ENCODE measurements at places on chromosomes 11 and 22.

DNA sequence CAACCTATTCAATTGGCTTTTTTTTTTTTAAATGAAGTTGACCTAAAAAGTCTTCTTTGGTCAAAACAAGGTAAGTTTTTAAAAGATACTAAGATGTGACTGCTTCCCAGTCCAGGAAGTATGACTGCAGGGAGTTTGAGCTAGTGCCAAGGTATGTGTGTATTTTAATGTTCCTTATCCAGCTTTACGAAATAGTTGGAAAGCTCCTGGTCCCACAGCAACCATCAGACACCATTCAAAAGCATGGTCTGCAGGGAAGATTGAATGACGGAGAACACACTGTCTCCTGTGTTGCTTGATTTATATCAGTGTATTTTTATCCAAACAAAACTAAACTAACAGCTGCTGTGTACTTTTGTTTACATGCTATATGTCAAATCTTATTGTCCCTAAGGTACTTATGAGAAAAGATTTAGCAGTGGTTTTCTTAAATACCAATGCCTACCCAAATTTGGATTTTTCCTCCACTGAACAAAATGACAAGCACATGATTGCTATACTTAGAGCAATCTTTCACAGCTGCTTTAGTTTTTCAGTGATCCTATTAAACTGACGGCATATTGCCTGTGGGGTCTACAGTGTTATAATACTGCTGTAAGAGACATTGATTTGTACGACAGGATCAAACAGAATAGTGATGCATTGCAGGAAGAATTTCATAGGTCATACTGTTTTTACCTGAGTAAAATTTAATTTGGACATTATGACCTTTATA, 122.9 kb downstream of the DCDC1 start:
- no peak for DNase-seq

GRCh38 chr11:74676596-74676995, 54.6 kb downstream of the CHRDL2 start:
- no peak for DNase-seq

- DNase-seq: no peak
Observed at GRCh38 chr11:19795082-19795481, 82.4 kb downstream of the NAV2 start.

DNA sequence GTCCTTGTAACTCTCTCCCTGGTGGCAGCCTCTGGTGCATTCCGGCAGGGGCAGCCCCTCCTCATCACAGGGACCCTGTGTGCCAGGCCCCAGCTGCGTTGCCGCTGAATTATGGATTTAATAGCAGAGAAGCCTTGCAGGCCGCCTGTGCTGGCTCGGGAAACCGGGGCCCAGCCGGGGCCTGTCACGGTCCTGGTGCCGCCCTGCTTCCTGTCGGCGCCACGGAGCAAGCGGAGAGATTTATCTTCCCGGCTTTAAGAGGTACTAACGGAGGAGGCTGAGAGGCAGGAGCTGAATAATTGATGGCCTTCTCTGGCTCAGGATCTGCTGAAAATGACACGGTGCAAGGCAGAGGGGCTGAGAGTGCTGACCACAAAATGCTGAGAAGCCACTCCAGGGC, 54.0 kb upstream of the CCDC188 start:
- no peak for DNase-seq

GRCh38 chr11:120786206-120786735, 237.6 kb upstream of the TBCEL start:
- no peak for DNase-seq

Measured in NCI-H2171 (cell line).